ENCODE measurements at places on chromosomes 7 and 10. TPM values are rescaled to one million over a fixed set of nuclear protein-coding genes. Genes with fewer than 3 reads are reported as not detected.

DNA sequence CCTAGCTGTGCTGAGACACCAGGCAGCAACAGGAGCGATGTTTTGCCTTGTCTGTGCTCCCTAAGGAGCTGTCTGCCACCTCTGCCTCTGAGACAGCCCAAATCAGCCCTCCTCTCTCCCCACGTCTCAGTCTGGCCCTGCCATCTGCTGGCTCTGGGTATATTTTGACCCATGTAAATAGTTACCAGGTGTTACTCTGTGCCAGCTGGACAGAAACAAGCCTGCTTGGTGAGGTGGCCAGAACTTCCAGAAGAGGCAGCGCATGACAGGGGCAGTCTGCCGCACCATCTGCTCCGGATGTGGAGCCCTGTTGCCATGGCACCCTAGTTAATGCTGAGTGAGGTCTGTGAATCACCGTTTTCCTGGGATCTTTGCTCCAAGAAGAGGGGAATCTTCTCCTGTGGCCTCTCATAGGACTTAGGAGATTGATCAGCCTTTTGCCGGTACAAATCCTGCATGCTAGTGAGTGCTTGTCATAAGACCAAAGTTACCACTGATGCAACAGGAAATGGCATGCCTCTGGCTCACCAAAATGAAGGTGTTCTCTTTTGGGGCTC is 31.8 kb downstream of the GSTO2 start:
- DNase-seq, result peak; percentile 92

GRCh38 chr10:105549731-105550130 is 908.6 kb downstream of the SORCS3 start:
- DNase-seq, result no peak

DNA sequence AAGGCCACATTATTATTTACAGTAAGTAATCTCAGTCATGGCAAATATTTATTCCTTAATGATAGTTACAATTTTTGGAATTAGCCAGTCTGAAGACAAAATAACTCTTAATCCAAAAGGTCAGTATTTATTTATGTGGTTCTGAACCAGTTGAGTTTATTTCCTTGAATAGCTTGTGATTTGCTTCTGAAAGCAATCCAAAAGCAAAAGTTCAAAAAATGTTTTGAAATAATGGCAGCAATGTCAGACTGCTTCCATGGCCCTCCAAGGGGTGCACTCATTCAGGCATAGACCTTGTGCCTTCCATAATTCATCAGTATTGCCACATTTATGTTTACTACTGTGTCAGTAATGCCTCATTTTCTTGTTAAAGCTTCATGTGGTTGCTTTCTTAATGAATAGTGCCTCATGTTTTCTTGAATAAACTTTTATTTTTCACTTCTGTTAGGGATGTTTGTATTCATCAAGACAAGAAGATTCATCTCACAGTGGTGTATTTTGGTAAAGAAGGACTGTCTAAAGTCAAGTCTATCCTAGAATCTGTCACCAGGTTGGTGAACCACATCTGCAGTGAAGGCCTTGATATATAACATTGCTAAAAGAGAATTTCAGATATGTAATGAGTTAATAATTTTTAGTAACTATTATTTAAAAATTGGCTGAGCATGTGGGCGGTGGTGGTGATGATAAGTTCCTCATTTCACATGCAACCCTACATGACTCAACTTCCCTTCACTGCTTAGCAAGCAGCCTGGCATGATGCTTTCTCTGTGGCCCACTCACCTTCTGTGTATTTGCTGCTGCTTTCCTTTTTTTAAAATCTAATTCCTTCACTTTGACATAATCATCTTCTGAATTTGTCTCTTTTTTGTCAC is 22.0 kb downstream of the CSGALNACT2 start:
- DNase-seq, result peak; percentile 81

- no peak for DNase-seq
Measured at GRCh38 chr10:132628966-132629900, 91.6 kb downstream of the INPP5A start.

DNA sequence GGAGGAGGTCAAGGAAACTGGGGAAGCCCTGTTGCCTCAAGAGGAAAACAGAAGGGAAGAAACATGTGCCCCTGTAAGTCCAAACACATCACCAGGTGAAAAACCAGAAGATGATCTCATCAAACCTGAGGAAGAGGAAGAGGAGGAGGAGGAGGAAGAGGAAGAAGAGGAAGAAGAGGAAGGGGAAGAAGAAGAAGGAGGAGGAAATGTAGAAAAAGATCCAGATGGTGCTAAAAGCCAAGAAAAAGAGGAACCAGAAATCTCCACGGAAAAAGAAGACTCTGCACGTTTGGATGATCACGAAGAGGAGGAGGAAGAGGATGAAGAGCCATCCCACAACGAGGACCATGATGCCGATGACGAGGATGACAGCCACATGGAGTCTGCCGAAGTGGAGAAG is 82.7 kb upstream of the SAMD8 start:
- DNase-seq, result no peak

DNA sequence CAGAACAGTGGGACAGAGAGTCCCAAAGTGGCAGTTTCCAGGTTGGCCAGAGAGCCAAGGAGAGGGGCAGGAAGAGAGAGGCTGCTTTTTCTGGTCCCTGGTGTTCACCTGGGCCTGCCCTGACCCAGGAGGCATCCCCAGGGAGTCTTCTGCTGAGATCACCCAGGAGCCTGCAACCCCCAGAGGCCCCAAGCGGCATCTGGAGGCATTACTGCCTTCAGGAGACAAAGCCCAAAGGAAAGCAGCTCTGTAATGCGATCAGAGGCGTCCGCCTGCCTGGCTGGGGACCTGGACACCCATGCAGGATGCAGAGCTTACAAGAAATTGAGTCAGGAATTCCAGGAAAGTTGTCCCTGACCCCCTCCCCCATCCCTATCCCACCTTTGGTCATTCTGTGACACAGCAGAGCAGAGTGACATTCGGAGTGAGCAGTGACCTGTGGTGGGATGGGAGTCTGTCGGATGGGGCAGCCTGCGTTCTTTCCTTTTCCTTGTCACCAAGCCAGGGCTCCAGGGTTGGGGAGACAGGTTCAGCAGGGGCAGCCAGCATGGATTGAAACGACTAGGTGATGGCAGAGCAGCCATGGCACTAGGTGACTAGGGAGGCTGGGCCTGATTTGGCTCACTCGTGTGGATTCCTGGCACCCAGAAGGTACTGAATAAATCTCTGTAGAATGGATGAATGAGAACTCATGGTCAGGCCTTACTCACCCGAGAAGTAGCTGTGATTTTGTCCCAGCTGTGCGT is 10.4 kb downstream of the UNC5B start:
- DNase-seq, result peak; percentile 44

DNA sequence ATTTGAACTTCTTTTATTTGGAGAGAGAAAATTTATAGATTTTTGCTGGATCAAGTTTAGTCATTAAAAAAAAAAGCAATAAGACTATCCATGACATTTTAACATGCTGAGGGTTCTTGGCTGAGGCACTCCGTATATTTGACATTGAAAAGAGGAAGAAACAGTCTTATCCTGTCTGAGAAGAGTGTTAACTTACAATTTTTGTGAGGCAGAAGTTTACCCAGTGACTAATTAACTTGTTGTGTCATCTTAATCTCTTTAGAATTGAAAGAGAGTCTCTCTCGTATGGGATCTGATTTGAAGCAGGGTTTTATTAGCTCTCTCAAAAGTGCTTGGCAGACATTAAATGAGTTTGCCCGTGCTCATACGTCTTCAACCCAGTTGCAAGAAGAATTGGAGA is 39.3 kb downstream of the SEC23IP start:
- no peak for DNase-seq

SUGCT gene
- total RNA-seq, result 1.9 TPM

ZNF804B gene
- total RNA-seq, result not detected

DNA sequence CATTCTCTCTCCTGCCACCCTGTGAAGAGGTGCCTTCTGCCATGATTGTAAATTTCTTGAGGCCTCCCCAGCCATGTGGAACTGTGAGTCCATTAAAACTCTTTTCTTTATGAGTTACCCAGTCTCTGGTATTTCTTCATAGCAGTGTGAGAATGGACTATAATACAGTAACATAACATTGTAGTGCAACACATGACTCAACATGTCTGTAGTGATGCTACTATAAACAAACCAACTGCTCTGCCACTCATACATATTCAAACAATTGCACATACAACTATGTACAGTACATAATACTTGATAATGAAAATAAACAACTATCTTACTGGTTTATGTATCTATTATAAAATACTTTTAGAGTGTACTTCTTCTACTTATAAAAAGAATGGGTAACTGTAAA is 7.1 kb downstream of the ATOH7 start:
- no peak for DNase-seq

GRCh38 chr7:158348446-158348845 is 239.2 kb downstream of the PTPRN2 start:
- DNase-seq, result no peak

BLNK gene
- total RNA-seq, result not detected

GRCh38 chr10:103780242-103781149 is 74.9 kb downstream of the SH3PXD2A start:
- DNase-seq, result no peak

- no peak for DNase-seq
Measured at GRCh38 chr10:91602868-91603568, 29.9 kb downstream of the PPP1R3C start.

DNA sequence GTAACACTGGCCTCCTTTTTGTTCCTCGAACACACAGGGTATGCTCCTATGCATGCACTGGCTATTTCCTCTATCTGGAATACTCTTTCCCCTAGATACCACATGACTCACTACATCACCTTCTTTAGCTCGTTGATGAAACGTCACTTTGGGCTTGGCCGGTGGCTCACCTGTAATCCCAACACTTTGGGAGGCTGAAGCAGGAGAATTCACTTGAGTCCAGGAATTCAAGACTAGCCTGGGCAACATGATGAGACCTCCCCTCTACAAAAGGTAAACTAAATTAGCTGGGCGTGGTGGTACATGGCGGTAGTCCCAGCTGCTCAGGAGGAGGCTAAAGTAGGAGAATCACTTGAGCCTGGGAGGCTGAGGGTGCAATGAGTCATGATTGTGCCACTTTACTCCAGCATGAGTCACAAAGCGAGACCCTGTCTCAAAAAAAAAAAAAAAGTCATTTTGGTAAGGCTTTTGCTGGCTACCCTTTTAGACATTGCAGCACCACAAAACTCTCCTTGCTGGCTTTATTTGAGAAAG is 14.5 kb downstream of the ANKIB1 start:
- no peak for DNase-seq

FBXL15 gene
- total RNA-seq, result 39.6 TPM

GRCh38 chr7:19944363-19945120 is 171.1 kb upstream of the TMEM196 start:
- no peak for DNase-seq

ACTR3C gene
- total RNA-seq, result not detected

DNA sequence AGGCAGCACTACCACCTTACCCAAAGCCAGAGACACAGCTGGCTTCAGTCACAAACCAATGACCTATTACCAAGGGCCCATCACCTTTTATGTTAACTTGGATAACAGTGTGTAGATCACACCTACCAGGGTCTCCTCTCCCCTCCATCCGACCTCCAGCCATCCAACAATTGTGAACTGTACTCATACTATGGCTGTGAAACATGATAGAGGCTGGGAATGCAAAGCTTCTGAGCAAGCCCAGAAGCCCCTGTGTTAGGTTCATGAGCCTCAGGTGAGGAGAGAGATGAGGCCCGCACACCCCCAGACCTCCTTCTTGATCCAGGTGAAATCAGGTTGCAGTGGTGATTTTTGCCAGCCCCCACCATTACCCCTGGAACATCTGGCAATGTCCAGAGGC is 47.7 kb downstream of the PNLIPRP2 start:
- DNase-seq, result no peak

FOXP2 gene
- 17.4 TPM for total RNA-seq

DNA sequence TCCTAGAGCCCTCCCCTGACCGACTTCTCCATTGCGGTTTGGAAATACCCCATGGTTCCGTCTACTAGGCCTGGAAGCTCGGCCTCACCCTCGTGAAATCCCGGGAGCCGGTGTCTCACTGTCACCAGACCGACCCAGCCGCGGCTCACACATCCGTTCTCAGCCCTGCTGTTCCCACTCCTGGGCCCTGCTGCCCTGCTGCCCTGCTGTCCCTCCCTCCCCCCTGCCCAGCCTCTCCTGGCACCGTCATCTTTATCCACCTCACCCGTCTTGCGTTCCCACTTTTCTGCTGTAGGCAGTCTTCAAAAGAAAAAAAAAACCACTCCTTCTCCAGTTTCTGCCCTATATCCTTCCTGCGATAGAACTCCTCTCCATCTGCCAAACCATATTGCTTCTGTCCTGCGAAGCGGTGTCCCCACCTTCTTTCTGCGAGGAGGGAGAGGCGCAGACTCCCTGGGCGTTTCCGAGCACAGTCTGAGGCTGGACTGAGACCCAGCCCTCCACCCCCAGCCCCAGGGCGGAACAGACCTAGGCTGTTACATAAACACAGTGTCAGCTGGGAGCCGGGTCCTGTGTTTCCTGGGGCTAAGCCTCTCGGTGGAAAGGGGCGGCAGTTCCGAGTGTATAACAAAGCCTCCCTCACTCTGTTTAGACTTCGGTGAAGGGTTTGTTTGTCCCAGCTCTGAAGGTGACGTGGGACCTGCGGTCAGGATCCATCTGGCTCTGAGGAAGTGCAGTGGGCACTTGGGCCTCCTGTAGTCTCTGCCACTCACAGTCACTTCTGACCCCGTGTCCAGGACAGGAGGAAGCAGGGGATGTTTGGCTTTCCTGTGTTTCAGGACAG is 2.8 kb downstream of the AGAP3 start:
- peak; percentile 80 for DNase-seq

GRCh38 chr10:95755511-95756004 is 405 bp upstream of the ENTPD1 start:
- DNase-seq, result no peak

- DNase-seq, result no peak
Measured at GRCh38 chr10:77879710-77880109, 46.8 kb downstream of the DLG5 start.

DNA sequence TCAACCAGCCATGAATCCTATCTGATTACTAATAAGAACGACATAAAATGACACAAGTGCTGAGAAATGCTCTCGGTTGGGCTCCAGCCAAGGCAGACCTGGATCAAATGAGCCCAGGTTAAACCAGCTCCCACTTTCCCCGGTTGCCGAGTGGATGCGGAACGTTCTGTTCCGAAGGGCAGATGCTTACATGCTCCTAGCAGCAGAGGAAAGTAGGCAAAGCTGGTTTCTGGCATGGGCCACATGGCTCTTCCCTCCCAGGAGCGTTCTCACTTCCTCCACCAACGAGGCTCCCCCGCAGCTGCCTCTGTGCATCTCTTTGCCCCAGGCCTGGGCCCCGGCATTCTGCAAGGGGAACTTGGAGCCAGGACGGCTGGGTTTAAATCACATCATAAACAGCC is 61.8 kb upstream of the SDK1 start:
- no peak for DNase-seq

GRCh38 chr10:84537447-84537931 is 209.1 kb downstream of the CCSER2 start:
- peak; percentile 74 for DNase-seq

SFMBT2 gene
- total RNA-seq, result 0.25 TPM

All from fibroblast of the aortic adventitia (primary cell).